ENCODE measurements at places on chromosomes 11 and 22.

DNA sequence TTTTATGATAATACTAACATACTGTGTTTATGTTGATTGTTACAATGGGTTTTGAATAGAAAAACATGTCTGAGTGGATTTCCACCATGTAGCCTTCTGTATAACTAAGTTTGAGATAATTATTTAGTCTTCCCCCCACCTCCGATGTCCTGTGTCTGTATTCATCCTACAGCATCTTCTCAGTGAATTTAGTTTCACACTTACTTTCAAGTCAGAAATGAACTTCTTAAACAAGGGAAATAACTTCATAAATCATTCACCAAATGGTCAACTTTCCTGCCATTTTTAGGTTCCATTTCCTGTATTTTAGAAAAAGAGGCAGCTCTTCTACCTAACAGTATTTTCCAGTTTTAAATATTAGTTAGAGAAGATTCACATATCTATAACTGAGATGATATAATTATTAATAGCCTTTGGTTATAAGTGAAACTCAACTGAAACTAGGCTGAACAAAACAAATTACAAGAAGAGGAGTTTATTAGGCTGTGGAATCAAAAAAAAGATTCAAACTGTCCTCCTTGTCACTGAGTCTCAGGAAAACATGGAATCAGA lies 3.5 kb downstream of the OR51B5 start:
- DNase-seq, result no peak

GRCh38 chr11:79973721-79974617 lies 533.1 kb upstream of the TENM4 start:
- DNase-seq, result no peak

DNA sequence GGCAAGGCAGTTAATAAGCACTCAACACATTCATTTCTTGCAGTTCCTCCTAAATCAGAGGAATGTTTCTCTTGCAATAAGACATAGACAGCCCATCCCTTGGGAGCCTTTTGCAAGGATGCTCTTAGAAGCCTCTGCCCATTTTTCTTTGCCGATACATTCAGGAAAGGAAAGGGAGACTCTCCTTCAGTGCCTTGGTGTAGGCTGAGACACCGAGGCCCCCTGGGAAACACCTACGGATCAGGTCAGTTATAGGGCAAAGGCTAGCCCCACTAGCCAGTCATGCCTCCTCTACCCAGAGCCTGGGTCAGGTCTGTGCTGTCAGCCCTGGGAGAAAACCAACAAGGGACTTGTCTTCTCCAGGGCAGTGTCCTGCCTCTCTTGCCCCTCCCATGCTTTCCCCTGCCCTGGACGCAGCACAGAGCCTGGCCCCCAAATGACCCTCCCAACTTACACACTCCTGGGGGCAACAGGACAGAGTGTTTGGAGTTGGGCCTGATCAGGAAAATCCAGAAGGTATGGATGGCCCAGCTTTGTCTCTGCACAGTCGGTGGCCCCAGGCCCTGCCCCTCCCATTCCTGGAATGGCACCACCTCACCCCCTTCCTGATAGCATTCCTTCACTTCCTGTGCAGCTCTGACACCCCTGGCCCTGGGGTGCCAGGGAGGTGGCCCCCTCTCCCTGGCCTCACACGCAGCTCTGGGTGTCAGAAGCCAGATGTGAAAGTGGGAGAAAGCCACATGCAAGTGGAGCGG lies 18.3 kb downstream of the ANKK1 start:
- DNase-seq, result no peak

DNA sequence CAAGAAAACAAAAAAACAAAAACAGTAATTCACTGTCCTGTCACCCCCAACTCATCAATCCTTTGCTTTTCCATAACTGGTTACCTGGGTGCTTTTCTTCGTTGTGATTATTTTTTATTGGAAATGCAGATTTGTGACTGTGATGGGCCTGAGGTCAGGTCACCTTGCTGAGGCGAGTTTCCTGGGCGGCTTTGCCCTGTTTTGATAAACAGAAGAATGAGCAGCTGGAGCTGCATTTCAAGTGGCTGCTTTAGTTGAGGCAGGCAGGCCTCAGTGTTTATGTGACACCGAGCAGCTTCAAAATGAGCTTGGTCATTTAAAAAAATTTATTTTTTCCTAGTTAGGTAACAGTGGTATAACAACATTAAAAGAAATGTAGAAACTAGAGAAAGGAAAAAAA lies 22.2 kb downstream of the PTPRJ start:
- DNase-seq, result no peak

DNA sequence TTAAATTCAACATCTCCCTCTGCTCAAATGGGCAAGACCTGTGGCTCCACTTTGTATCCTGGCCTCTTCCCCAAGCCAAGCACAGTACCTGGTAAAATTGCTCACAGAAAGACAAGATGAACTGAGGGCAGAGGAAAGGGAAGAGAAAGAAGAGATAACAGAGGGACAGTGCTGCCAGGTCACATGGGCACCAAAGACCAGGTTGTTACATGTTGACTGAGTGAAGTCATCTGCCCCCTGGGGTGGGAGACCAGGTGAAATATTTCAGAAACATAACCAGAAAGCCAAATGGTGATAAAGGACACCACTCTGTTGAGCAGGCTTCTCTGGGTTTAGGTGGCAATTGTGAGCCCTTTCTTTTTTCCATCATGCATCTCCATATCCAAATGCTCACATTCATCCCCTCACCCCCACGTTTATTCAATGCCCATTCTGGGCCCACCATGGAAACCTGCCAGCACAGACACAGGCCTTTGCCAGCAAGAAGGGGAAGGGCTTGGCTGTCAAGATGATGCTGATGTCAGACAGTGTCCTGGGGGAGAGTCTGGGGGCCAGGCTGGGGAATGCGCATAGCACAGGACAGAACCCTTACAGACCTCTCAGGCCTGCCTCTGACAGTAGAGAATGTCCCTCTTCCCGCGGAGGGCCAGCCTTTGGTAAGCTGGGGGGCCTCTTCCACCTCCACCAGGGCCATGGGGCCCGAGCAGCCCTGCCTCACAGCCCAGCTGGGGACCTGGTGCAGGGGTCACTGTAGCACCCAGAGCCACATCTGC lies 51.6 kb downstream of the DGCR2 start:
- no peak for DNase-seq

GRCh38 chr11:16933756-16934603 lies 80.2 kb downstream of the PLEKHA7 start:
- DNase-seq, result no peak

DNA sequence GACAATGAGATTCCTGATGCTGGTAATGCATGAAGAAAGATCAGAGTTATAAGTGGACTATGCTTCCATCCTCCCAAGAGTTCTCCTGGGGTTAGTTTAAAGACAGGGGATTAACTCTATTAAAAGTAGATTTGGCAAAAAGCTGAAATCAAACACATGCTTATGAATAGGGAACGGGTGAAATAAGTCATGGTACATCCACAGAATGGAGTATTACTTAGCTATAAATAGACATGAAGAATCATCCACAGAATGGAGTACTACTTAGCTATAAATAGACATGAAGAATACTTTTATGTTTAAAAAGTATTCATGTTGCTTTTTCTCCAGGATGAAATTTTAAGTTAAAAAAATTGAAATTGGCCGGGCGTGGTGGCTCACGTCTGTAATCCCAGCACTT lies 596.4 kb upstream of the B3GAT1 start:
- no peak for DNase-seq

DNA sequence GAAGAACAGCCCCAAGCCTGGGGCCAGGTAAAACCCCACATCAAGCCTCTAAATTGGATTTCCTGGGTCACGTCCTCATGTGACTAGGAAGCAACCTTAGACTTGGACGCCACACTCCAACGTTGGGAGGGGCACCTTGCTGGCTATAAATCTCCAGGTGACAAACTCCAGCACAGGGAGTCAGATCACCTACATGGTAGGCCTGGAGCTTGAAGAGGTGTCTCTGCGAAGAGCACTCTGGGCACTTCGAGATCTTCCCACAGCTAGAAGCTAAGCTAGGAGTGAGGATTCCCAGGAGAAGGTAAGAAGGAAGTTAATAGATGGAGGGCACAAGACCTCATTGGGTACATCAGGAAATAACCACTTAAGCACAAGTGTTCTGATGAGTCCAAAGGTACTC lies 77.1 kb upstream of the GNAZ start:
- no peak for DNase-seq

- DNase-seq, result no peak
Observed at GRCh38 chr11:83639995-83640758, 354.0 kb upstream of the CCDC90B start.

DNA sequence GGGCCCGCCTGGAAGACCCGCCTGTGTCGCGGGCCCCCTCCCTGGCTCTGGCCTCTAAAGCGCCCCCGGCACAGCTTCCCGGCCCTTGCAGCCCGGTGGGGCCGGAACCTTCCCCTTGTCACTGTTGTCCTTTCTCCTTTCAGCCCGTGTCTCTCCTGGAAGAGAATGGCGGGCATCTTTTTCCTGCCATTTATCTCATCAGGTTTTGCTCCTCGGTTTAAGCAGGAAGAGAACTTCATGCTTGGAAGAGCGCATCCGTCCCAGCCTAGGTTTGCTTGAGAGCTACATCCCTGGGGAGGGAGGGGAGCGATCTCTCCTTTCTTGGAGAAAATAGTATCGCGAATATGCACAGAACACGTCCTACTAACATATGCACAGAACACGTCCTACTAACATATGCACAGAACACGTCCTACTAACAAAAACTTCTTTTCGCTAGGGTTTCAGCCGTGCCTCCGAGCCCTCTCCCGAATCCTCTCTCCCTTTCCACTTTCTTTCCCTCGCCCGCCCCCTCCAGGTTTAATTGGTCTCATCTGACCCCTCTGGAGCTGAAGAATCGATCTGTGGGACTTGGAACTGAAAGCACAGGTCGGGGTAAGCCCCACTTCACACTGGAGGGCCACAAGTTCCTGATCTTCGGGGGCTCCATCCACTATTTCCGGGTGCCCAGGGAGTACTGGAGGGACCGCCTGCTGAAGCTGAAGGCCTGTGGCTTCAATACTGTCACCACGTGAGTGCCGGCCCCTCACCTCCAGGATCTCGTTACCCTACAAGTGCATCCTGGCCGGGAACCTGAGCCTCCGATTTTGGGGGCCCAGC lies 1.2 kb downstream of the GLB1L3 start:
- DNase-seq, result no peak

- DNase-seq, result no peak
Observed at GRCh38 chr11:97794876-97795275, 1225.9 kb upstream of the CNTN5 start.

GRCh38 chr11:80457823-80458222 lies 1017.0 kb upstream of the TENM4 start:
- no peak for DNase-seq

- no peak for DNase-seq
Observed at GRCh38 chr11:24697522-24698111, 200.8 kb downstream of the LUZP2 start.

GRCh38 chr11:46570790-46571398 lies 22.9 kb downstream of the AMBRA1 start:
- DNase-seq, result no peak

DNA sequence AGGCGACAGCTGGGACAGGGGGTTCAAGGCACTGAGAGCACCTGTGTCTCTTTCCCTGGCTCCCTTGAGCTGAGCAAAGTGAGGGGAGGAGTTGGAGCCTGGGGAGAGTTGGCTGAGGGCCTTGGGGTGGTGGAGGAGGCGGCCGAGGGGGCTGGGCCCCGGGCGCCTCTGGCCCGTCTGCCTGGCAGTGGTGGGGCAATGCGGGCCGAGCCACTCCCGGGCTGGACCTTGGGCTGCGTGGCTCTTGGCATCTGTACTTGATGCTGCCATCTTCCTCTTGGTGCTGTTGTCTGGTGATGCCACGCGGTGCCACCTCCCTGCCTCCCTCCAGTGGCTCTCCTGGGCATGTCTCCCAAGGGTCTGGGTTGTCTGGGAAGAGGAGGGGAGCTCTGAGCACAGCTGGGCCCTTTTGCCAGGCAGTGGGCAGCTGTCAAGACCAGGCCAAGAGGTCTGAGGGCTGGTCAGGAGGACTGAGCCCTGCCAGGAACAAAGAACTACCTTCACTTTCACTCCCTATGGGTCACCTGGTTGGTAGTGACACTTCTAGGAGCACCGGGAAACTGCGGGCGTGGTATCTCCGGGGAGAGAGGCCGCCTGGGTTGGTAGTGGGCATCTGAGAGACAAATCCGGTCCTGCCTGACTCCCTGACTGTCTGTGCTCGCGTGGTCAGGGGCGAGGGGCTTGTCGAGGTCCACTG lies 1.3 kb downstream of the GRIK4 start:
- DNase-seq, result no peak

DNA sequence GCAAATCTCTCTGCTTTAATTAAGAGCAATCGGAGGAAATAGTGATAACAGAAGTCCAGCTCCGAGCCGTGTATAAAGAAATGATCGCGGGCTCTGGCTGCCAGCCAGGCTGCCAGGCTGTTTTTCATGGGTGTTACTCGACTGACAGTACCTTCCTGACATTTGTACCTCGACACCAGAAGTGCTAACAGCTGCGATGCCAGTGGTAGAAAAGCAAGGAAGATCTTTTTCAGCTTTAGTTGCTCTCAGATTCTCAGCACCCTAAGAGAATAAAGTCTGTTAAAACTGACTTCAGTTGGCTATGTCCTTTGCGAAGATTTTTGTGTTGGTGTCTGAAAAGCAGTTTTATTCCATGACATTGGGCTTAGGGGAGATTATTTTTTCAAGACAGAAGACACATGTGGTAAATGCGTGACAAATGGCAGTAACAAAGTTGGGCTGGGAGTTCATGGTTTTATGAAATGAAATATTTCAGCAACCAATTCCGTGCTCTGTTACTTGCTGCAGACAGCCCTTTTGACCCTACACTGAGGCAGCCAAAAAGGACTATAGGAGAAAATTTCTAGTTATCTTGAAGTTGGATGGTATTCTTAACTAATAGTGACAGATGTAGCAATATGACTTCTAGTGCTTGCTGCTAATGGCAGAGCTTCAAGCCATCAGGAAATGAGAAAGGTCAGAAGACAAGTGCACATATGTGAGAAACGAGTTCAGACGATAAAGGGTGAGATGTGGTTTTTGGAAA lies 296.2 kb downstream of the CNTN5 start:
- DNase-seq, result no peak

DNA sequence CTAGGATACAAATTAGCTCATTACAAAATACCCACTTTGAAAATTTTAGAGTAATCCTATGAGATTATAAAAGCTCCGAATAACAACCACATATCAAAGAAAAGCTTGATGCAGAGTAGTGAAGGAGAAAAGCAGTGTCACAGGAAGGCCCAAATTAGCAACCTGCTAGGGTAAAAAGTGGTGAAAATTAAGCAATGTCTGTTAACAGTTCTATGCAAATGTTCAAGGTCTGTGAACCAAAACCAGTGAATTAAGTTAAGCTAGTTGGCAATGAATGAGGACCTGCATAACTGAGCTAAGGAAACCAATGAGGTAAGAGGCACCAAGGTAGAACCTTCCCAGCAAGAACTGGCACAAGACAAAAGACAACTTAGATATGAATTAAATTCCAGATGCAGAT lies 29.6 kb downstream of the PRDM10 start:
- DNase-seq, result no peak
